Activated CD4-positive, alpha-beta T cell treated with anti-CD3 and anti-CD28 coated beads, Interleukin-2, amount 10 ng/mL, durations not matched to agents 24 days and 14 days (primary cell): ENCODE measurements at places on chromosomes 1 and 21. TPM values are rescaled to one million over a fixed set of nuclear protein-coding genes. Genes with fewer than 3 reads are reported as not detected.
A peak's percentile ranks its signal among the peaks of the same experiment; 100 is the strongest.

- no peak overlapping the region for H3K4me3 ChIP-seq
- H3K27ac ChIP-seq: no peak overlapping the region
- DNase-seq: no peak
Measured at GRCh38 chr1:168767894-168768584, 39.0 kb upstream of the DPT start.

- H3K36me3 ChIP-seq: no peaks in the 10 kb centered on the region
- H3K27ac ChIP-seq: no peak overlapping the region
- no peak overlapping the region for H3K4me3 ChIP-seq
Measured at GRCh38 chr1:87642581-87643221, 314.0 kb downstream of the LMO4 start.

- no peaks in the 10 kb centered on the region for H3K36me3 ChIP-seq
- H3K4me3 ChIP-seq: no peak overlapping the region
- H3K27ac ChIP-seq: no peak overlapping the region
- H3K4me1 ChIP-seq: no peaks in the 10 kb centered on the region
- H3K27me3 ChIP-seq: no peaks in the 10 kb centered on the region
Measured at GRCh38 chr1:219120624-219121544, 52.8 kb upstream of the LYPLAL1 start.

CFAP298 gene
- total RNA-seq: 52.5 and 57.6 TPM in 2 replicates

DNA sequence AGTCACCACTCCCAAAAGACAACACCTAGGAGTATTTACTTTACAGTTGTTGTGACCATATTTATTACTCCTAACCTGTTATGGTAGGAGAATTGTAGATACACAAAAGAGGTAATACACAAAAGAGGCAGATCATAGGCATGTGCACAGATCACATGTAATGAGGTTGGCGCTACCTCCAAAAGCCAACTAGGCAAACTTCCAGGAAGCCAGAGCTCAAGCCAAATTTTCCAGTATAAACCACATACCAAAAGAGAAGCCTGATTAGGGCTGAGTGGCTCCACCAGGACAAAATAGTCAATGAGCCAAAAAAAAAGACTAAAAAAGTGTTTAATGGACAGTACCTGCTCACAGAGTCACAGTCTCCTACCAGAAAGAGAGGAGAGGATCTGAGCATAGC is 195.0 kb upstream of the PBX1 start:
- H3K4me3 ChIP-seq: no peak overlapping the region
- H3K36me3 ChIP-seq: no peaks in the 10 kb centered on the region
- no peak overlapping the region for H3K27ac ChIP-seq
- no peaks in the 10 kb centered on the region for H3K4me1 ChIP-seq

DNA sequence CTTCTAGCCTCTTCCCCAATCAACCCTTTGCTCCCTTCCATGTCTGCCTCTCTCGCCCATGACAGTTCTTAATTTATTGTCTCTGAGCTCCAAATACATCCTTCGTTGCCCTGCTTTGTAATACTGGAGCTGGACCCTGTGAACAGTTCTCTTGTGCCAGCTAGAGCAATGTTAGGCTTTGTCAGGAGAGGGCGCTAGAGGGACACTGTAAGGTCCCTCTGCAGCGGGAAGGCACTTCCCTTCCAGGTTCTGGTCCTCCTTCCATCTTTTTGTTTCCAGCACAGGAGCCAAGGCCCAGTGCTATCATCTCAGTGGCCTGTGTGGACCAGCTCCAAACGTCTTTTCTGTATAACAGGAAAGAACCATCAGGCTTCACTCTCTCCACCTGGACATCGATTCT is 95.9 kb downstream of the PTPRU start:
- no peaks in the 10 kb centered on the region for H3K4me1 ChIP-seq
- no peaks in the 10 kb centered on the region for H3K36me3 ChIP-seq
- no peak overlapping the region for H3K4me3 ChIP-seq
- peak; percentile 73 for DNase-seq

- peaks cover 34% of the 10 kb centered on the region for H3K27me3 ChIP-seq
- H3K4me3 ChIP-seq: no peak overlapping the region
- no peak overlapping the region for H3K27ac ChIP-seq
- no peaks in the 10 kb centered on the region for H3K36me3 ChIP-seq
Measured at GRCh38 chr1:30838996-30839395, 69.6 kb downstream of the SDC3 start.

- peaks cover 1% of the 10 kb centered on the region for H3K4me1 ChIP-seq
- H3K27me3 ChIP-seq: peaks cover 1% of the 10 kb centered on the region
- no peak overlapping the region for H3K4me3 ChIP-seq
- H3K36me3 ChIP-seq: no peaks in the 10 kb centered on the region
- H3K27ac ChIP-seq: no peak overlapping the region
- DNase-seq: no peak
Measured at GRCh38 chr1:200784576-200784975, 45.9 kb downstream of the CAMSAP2 start.

- no peak overlapping the region for H3K27ac ChIP-seq
- no peak for DNase-seq
- peaks cover 11% of the 10 kb centered on the region for H3K4me1 ChIP-seq
- no peaks in the 10 kb centered on the region for H3K27me3 ChIP-seq
- H3K36me3 ChIP-seq: peaks cover 2% of the 10 kb centered on the region
Measured at GRCh38 chr1:156063997-156064285, 3.0 kb downstream of the RAB25 start.

- H3K36me3 ChIP-seq: peaks cover 46% of the 10 kb centered on the region
- no peak for DNase-seq
- peaks cover 3% of the 10 kb centered on the region for H3K4me1 ChIP-seq
- no peaks in the 10 kb centered on the region for H3K27me3 ChIP-seq
- no peak overlapping the region for H3K4me3 ChIP-seq
Measured at GRCh38 chr1:53804181-53804580, 33.9 kb downstream of the NDC1 start.

DNA sequence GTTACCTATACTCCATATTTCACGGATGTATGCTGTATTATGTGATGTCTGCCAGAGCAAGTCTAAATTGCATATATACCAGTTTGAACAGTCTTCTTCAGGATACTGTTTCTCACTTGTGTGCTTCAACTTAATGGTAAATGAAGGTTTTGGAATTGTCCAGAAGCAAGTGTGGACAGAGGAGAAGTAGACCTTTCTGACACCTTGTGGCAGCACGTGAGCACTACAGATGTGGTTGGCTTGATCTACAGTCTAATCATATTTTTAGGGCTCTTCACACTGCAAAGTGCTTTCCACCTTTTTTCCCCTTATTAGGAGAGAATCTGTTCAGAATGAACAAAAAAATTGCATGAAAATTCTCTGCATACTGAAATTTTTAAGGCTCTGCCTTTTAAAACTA is 10.9 kb downstream of the MORC3 start:
- peaks cover 28% of the 10 kb centered on the region for H3K36me3 ChIP-seq
- no peak overlapping the region for H3K4me3 ChIP-seq
- peaks cover 27% of the 10 kb centered on the region for H3K4me1 ChIP-seq
- H3K27me3 ChIP-seq: no peaks in the 10 kb centered on the region

DNA sequence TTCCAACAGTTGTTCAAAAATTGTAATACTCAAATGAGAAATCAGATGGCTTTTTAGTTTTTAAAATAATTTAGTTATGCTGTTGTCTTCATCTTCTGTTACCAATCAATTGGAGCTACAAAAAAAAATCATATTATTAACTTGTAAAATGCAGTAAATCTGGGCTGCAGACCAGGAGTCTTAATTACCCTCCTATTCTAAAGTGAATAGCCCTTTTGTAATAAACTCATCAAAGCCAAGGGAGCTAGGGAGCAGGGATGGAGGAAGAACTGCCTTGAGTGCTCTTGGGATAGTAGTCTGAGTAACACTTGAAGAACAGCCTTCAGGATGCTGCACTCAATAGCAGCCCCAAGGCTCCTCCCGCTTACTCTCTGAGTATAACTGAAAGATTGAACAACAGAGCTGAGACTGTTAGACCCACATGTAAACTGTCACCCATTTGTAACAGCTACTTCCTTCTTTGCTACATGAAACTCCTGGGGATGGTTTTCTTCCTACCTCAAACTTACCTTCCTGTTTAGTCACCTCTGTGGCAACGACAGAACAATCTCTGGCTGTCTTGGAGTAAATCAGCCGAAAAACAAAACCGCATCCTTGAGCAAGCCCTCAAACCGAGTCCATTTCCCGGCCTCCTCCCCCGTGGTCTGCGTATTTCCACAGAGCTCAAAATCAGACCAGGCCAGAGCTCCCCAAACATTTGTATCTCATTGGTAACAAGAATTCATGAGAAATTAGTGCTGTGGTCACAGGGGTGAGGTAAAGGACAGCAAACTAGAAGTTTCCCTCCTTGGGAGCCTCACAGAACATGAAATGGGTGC is 55.9 kb downstream of the CD58 start:
- H3K27ac ChIP-seq: peak overlapping the region; percentile 93
- H3K4me3 ChIP-seq: peak overlapping the region; percentile 76
- peaks cover 38% of the 10 kb centered on the region for H3K36me3 ChIP-seq
- H3K27me3 ChIP-seq: no peaks in the 10 kb centered on the region
- H3K4me1 ChIP-seq: peaks cover 64% of the 10 kb centered on the region
- DNase-seq: peak; percentile 92

COL9A2 gene
- total RNA-seq: 14.5 and 14.6 TPM in 2 replicates

DNA sequence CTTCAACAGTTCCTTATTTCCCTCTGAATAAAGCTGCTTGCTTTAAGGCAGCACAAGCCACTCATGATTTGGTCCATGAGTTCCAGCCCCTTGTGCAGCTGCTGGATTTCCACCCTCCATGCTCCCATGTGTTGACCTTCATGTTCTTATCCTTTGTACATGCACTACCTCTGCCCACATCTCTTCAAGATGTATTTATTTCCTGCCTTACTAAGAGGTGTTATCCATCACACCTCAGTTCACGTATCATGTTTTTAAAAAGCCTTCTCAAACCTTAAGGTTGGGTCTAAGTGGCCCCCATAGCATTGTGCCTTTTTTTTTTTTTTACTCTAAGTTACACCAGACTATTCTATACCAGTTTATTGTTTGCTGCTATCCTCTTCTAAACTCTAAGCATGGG is 107.7 kb downstream of the SIPA1L2 start:
- H3K4me3 ChIP-seq: no peak overlapping the region
- no peaks in the 10 kb centered on the region for H3K36me3 ChIP-seq
- no peak for DNase-seq
- H3K4me1 ChIP-seq: peaks cover 2% of the 10 kb centered on the region
- H3K27ac ChIP-seq: no peak overlapping the region

- DNase-seq: no peak
- H3K27me3 ChIP-seq: no peaks in the 10 kb centered on the region
- H3K4me1 ChIP-seq: peaks cover 3% of the 10 kb centered on the region
- no peak overlapping the region for H3K27ac ChIP-seq
Measured at GRCh38 chr1:182166321-182166720, 104.8 kb upstream of the ZNF648 start.

DNA sequence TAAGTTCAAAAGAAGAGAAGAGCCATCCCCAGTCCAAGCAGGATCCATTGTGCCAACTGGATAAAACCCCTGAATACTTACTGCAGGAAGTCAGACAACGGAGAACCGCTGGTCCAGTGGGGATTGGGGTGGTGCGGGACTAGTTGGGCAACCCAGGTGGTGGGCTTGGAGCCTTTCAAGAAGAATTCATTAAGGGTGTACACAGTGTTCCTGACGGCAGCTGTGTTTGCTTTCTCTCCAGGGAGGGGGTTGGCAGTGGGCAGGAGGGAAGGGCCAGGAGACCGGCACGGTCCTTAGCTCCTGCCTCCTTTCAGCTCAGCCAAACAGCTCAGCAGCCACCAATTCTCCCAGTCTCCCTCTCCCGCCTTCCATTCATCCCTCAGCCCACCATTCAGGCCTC is 7.1 kb upstream of the CDK18 start:
- H3K4me1 ChIP-seq: peaks cover 3% of the 10 kb centered on the region
- no peaks in the 10 kb centered on the region for H3K36me3 ChIP-seq
- no peak overlapping the region for H3K27ac ChIP-seq
- no peak for DNase-seq

DNA sequence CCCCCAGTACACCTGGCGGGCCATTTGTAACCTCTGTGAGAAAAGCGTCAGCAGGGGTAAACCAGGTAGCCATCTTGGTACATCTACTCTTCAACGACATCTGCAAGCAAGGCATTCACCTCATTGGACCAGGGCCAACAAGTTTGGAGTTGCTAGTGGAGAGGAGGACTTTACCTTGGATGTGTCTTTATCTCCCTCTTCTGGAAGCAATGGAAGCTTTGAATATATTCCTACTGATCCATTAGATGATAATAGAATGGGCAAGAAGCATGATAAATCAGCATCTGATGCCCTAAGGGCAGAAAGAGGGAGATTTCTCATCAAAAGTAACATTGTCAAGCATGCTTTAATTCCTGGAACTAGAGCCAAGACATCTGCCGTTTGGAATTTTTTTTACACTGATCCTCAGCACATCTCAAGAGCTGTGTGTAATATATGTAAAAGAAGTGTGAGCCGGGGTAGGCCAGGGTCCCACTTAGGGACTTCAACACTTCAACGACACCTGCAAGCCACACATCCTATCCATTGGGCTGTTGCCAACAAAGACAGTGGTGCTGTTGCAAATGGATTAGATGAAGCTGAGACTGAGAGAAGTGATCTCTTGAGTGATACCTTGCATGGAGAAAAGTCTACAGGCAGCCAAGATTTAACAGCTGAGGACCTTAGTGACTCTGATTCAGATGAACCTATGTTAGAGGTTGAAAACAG is 2.7 kb downstream of the ZBED6 start:
- DNase-seq: no peak
- peak overlapping the region; percentile 95 for H3K4me3 ChIP-seq
- no peaks in the 10 kb centered on the region for H3K27me3 ChIP-seq
- H3K4me1 ChIP-seq: peaks cover 45% of the 10 kb centered on the region
- H3K36me3 ChIP-seq: peaks cover 53% of the 10 kb centered on the region

GRCh38 chr1:229260297-229260696 is 10.6 kb upstream of the RAB4A start:
- peaks cover 8% of the 10 kb centered on the region for H3K27me3 ChIP-seq
- H3K27ac ChIP-seq: no peak overlapping the region
- no peak overlapping the region for H3K4me3 ChIP-seq

- H3K36me3 ChIP-seq: no peaks in the 10 kb centered on the region
- H3K27ac ChIP-seq: no peak overlapping the region
- DNase-seq: no peak
- H3K27me3 ChIP-seq: no peaks in the 10 kb centered on the region
- no peak overlapping the region for H3K4me3 ChIP-seq
Measured at GRCh38 chr1:164756741-164757140, 197.8 kb downstream of the PBX1 start.

GRCh38 chr1:23283667-23284602 is 60.1 kb downstream of the HNRNPR start:
- no peaks in the 10 kb centered on the region for H3K27me3 ChIP-seq
- DNase-seq: peak; percentile 28
- H3K27ac ChIP-seq: no peak overlapping the region
- peaks cover 2% of the 10 kb centered on the region for H3K4me1 ChIP-seq
- no peak overlapping the region for H3K4me3 ChIP-seq

- no peaks in the 10 kb centered on the region for H3K27me3 ChIP-seq
- no peak overlapping the region for H3K4me3 ChIP-seq
- H3K36me3 ChIP-seq: peaks cover 31% of the 10 kb centered on the region
- peaks cover 1% of the 10 kb centered on the region for H3K4me1 ChIP-seq
Measured at GRCh38 chr1:209855006-209855405, 27.2 kb downstream of the UTP25 start.

CTTNBP2NL gene
- 3.9 and 4.1 TPM in 2 replicates for total RNA-seq
